ENCODE measurements at places on chromosomes 7 and 10.

GRCh38 chr10:10845826-10846503 lies 171.7 kb upstream of the CELF2 start:
- DNase-seq, result no peak

GRCh38 chr10:132141526-132142395 lies 45.0 kb upstream of the DPYSL4 start:
- no peak for DNase-seq

- DNase-seq, result no peak
Observed at GRCh38 chr10:117464176-117464575, 78.4 kb upstream of the EMX2 start.

DNA sequence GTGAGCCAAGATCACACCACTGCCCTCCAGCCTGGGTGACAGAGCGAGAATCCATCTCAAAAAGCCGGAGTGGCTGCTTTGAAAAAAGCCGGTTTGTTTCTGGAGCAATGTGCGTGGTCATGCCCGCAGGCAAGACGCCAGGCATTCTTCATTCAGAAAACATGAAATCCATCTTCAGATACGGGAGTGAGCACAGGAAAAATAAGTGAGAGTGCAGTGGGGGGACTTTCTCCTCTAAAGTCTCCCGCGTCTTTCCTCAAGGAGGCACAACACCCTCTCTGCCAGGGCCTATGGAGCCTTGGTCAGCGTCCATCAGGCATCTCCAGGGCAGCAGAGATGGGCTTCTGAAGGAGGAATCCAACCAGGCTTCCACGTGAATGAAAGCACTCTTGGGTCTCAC lies 62.3 kb upstream of the DGKI start:
- no peak for DNase-seq

- DNase-seq, result no peak
Observed at GRCh38 chr7:11620406-11621253, 211.4 kb downstream of the THSD7A start.

DNA sequence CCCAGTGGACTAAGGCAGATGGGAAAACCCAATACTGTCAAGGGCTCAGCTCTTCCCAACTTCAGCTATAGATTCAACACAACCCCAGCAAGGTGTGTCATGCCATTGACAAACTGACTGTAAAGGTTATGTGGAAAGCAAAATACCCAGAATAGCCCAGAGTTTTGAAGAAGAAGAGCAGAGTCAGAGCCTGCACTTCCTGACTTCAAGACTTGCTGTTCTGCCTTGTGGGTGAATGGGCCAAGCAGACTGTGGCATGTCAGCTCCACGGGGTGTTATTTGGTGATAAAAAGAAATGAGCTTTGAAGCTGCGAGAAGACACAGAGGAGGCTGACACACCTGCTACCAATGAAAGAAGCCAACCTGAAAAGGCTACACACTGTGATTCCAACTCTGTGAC lies 89.7 kb downstream of the NKX6-2 start:
- DNase-seq, result peak; percentile 3

DNA sequence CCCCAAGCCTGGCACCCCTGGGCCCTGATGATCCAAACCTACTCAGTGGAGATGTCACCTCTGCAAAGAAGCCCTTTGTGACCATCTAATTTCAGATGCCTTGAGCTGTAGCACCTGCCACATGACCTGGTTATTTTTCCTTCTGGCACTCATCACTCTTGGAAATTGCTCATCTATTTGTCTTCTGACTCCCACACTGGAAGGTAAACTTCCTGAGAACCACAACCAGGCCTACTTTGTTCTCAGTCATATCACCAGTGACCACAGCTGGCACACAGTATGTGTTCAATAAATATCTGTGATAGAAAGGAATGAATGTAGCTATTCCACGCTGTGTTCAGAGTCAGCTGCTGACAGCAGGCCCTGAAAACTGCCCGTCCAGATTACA lies 97.1 kb downstream of the SH3PXD2A start:
- no peak for DNase-seq
